ENCODE measurements at places on chromosomes 5 and 9. TPM values are rescaled to one million over a fixed set of nuclear protein-coding genes. Genes with fewer than 3 reads are reported as not detected.

GRCh38 chr5:178145965-178146820 is 7.5 kb downstream of the NHP2 start:
- DNase-seq: peak; percentile 90

DNA sequence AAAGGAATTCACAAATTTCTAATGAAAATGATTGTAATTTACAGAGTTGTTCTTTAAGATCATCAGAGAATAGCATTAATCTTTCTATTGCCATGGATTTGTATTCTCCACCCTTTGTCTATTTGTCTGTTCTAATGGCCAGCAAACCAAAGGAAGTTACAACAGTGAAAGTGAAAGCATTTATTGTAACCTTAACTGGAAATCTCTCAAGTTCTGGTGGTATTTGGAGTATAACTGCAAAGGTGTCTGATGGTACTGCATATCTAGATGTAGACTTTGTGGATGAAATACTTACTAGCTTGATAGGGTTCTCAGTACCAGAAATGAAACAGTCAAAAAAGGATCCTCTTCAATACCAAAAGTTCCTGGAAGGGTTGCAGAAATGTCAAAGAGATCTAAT is 21.7 kb downstream of the RMI1 start:
- no peak for DNase-seq

UHRF2 gene
- 29.1 TPM for total RNA-seq

RASEF gene
- total RNA-seq: 54.6 TPM

DNA sequence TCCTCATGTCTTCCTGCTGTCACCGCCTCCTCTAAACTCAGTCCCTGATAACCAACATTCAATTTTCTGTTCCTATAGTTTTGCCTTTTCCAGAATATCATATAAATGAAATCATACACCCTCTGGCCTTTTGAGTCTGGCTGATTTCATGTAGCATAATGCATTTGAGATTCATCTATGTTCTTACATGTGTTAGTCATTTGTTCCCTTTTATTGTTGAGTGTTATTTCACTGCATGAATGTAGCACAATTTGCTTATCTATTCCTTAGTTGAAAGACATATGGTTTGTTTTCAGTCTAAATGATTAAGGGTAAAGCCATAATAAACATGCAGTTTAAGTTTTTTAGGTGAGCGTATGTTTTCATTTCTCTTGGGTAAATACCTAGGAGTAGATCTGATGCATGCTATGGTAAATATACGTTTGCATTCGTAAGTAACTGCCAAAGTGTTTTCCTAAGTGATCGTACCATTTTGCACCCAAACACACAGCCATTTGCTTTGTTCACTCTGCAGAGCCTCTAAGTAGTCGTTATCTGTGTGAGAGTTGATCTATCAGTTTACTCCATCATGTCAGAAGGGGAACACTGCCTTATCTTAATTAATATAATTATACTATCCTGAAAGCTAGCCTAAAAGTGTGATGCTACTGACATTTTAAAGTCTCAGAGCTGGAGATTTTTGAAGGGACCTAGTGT is 460.8 kb downstream of the DMAC1 start:
- DNase-seq: no peak

DNA sequence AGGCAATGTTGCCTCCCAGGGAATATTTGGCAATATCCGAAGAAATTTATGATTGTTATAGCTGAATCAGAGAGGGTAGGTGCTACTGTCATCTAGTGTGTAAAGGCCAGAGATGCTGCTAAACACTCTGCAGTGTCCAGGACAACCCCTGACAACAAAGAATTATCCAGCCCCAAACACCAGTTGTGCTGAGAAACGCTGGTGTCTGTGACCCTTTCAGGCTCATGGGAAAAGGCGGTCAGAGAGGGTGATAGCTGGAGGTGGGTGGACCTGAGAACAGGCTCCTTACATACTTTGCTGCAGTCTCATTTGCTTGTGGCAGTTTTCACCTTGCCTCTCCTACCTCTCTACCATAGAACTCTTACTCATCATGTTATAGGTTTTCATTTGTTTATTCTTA is 295.3 kb upstream of the DMRT1 start:
- no peak for DNase-seq

GRCh38 chr9:68683433-68683832 is 21.6 kb upstream of the PIP5K1B start:
- DNase-seq: no peak

STPG3 gene
- total RNA-seq: not detected

DNA sequence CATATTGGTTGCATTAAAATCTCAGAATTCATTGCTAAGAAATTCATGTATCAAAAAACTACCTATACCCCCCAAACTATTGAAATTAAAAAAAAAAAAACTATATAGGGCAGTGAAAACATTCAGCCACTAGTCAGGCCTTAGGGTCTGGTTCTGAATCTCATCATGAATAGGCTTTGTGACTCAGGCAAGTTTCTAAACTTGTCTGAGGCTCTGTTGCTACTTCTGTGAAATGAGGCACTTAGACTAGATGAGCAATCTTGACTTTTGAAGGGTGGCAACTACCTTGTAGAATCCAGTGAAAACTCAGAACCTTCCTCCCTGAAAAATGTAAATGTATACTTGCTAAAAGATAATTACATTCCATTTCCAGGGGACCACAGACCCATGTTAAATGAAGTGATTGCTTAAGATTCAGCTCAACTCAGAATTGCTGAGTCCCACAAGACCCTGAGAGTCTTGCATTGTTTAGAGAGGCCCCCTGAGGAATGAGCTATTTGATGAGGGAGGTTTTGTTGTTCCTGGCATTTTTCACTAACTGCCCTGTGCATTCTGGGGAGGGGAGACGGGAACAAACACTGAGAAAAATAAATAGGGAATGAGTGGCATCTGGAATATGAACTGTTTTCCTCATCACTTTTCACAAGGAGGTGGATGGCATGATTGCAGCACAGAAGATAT is 29.5 kb downstream of the RAI14 start:
- DNase-seq: no peak

GRCh38 chr5:173622183-173623047 is 6.0 kb upstream of the BOD1 start:
- DNase-seq: no peak

- no peak for DNase-seq
These were observed 9.4 kb downstream of the KCNT1 start for GRCh38 chr9:135711391-135711790.

ATP6V0E1 gene
- total RNA-seq: 225 TPM

GRCh38 chr5:58462154-58462553 is 2.3 kb upstream of the PLK2 start:
- peak; percentile 16 for DNase-seq

DNA sequence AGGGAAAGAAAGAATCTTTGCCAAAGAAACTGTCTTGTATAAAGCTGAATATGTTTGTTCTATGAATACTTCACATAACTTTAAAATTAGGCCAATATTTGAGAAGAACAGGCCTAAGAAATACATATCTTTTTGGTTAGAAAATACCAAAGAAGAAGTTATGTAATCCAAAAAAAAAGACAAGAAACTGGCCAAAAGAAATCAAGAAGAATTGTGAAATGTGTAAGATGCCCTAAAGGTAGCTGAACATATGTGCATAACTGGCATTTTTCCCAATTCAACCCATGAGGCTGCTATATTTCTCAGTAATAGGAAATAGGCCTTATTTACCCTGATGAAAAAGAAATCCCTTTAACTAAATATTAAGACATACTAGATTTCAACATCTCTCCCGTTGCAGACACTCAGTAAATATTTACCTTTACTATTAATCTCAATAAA is 290.0 kb downstream of the CETN3 start:
- DNase-seq: no peak

- no peak for DNase-seq
These were observed 37.3 kb downstream of the DMGDH start for GRCh38 chr5:79032031-79032695.

GRCh38 chr5:97085459-97086181 is 56.8 kb downstream of the LIX1 start:
- DNase-seq: no peak

Measured in left colon (tissue), 2 donors.